ENCODE measurements at places on chromosomes 13 and 19.

DNA sequence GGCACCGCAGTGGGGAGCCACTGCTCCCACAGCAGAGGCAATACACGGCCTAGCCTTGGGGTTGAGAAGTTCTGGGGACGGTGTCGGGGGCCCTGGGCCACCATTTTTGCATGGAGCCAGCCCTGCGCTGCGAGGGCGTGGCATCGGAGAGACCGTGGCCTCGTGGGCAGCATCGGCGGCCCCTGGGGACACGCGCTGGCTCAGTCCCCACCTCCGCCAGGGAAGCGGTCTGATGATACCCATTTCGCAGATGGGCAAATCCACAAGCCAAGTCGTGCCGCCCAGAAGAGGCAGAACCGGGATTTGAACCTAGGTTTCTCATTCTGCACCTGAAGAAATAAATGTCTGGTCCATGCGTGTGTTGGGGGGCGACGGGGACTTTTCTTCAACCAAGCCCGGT is 1.2 kb upstream of the UPK1A start:
- DNase-seq, result no peak

DNA sequence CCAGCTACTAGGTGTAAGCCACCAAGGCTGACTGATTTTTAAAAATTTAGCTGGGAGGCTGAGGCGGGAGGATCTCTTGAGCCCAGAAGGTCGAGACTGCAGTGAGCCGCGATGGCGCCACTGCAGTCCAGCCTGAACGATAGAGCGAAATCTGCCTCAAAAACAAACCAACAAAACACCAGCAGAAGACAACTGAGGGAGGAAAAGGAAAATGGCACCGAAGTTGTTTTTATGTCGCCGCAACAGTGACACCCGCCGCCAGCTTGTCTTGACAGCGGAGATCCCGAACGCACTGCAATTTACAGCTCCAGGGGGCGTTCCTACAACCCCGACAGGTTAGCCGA is 298 bp upstream of the FAM98C start:
- no peak for DNase-seq

GRCh38 chr13:24671386-24672113 is 8.7 kb upstream of the ATP12A start:
- peak; percentile 91 for DNase-seq

DNA sequence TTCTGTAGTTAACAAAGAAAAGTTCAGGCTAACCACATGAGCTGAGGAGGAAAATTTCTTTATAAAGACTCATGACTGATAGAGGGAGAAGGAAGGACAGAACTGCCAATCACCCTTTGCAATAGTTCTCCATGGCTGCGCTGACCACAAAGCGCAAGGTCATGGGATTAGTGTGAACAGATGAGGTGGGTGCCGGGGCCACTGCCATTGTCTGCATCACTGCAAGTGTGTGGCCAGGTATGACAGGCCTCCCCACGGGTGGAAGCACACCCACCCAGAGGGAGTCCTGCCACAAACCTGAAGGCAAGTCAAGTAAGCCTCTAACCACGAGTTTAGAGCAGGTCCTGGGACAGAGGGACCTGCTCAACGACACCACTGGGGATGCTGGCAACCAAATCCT is 128.1 kb downstream of the TUBA3C start:
- DNase-seq, result no peak

GRCh38 chr13:99282264-99283231 is 24.4 kb upstream of the GPR18 start:
- DNase-seq, result no peak

- no peak for DNase-seq
Observed at GRCh38 chr19:38378866-38379265, 4.5 kb downstream of the PSMD8 start.

DNA sequence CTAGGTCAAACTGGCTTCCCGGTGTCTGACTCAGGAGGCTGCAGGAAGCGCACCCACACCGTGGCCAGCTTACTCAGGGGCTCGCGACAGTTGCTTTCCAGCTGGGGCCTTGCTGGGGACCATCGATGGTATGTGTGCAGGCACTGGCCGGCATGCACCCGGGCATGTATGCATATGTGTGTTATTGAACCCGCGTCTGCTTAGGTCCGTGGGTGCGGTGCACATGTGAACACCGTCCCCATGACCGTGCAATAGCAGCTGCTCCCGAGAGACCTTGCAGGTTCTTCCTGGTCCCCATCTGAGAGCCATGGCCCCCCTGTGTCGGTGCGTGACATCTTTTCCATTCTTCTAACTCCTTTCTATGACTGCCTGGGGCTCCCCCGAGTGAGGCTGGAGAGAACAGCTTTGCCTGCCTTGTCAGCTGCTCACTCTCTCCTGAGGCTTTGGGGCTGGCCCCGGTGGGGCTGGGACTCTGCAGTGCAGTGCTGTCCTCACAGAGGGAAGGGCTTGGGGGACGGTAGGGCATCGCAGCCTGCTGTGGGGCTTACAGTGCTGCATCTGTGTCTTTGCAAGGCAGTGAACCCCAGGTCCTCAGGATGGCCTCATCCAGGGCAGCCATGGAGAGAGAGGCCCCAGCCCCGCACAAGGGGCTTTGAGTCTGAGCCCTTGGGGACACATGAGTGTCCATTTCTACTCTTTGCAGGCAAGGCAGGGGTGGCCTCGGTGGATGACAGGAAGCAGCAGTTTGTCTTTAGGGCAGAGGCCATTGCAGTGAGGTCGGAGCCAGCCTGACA is 65.1 kb downstream of the CHST8 start:
- DNase-seq, result no peak

- no peak for DNase-seq
Observed at GRCh38 chr19:440391-441212, 20.2 kb downstream of the SHC2 start.

- DNase-seq, result no peak
Observed at GRCh38 chr19:2097203-2097885, 629 bp downstream of the IZUMO4 start.

- peak; percentile 73 for DNase-seq
Observed at GRCh38 chr19:1465191-1466016, 13.6 kb downstream of the C19orf25 start.

- no peak for DNase-seq
Observed at GRCh38 chr13:111911121-111911720, 155.7 kb upstream of the SOX1 start.

- peak; percentile 30 for DNase-seq
Observed at GRCh38 chr13:109989155-109989554, 202.8 kb upstream of the IRS2 start.

GRCh38 chr19:34838248-34838647 is 65.2 kb upstream of the ZNF599 start:
- DNase-seq, result peak; percentile 25

- DNase-seq, result no peak
Observed at GRCh38 chr13:43983373-43983772, 103.7 kb downstream of the LACC1 start.

- no peak for DNase-seq
Observed at GRCh38 chr13:100898431-100898830, 223.8 kb upstream of the TMTC4 start.

DNA sequence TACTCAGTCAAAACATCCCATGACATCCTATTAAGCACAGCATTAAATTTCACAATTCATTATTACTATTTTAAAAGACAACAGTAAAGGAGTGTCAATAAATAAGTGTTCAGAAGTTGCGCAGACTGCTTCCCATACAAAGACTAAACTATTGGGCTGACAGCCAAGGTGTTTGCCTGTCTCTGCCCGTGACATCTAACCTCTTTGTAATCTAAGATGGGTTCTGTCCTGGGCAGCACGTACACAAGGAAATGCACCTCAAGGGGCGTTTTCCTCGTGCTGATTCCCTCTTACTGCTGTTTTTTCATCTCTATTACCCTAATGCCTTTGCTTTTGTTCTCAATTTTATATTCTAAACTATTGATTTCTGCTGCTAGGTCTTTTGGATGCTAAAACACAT is 216.3 kb downstream of the NHLRC3 start:
- DNase-seq, result no peak

DNA sequence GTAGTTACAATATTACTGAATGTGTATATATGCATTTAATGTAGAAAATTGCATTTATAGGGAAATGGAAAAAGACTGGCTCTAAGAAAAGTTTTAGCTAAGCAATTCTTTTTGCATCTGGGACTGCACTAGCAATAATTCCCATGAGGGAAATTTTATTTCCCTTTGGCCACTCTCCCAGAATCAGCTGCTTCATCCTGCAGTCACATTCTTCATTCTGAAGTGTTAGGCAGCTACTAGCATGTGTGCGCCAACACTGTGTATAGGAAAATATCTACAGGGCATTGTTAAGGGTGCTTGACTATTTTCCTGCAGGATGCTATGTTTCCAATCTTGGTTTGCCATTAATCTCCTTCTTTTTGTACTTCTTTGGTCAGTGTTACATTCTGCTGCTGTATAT is 312.8 kb upstream of the PCDH20 start:
- DNase-seq, result peak; percentile 71

GRCh38 chr19:56900573-56901097 is 60.1 kb upstream of the PEG3 start:
- peak; percentile 4 for DNase-seq

All from cardiac muscle cell (in vitro differentiated cells and primary cell).